Posterior vena cava (tissue), 2 donors: ENCODE measurements at places on chromosomes 5 and 9. TPM values are rescaled to one million over a fixed set of nuclear protein-coding genes. Genes with fewer than 3 reads are reported as not detected.
A peak's percentile ranks its signal among the peaks of the same experiment; 100 is the strongest.

GRCh38 chr5:169856571-169856970 is 123.7 kb downstream of the INSYN2B start:
- no peak for DNase-seq

DNA sequence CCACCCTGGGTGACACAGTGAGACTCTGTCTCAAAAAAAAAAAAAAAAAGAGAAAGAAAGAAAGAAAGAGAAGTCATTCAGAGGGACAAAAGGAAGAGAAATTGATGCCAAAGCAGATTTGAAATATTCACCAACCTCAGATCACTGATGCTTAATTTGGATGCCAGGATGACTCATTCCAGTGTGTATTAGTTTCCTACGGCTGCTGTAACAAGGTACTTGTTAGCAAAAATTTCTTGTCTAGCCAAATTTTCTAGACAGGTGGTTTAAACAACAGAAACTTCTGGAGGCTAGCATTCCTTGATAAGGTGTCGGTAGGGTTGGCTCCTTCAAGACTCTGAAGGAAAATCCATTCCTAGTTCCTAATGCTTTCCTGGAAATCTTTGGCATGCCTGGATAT is 42.1 kb downstream of the POU4F3 start:
- no peak for DNase-seq

DNA sequence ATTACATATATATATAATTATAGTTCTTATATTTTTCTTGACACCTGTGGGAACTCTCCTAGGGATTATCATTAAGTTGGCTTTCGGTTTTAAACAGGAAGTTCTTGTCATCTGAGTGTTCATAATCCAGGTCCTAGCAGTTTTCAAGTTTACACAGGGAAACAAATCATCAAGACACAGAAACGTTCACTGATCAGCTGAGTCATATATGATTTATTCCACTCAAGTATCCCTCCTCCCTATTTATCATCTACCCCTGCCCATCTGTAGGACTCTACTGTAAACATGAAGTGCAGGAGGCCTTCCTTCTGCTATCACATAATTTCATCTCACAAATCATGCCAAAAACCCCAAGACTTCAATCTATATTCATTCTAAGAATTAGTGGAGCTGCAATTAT is 6.3 kb downstream of the SLC25A51 start:
- no peak for DNase-seq

GRCh38 chr9:105890046-105890822 is 195.9 kb downstream of the TMEM38B start:
- no peak for DNase-seq

GRCh38 chr9:36823466-36823865 is 210.6 kb downstream of the PAX5 start:
- no peak for DNase-seq

DNA sequence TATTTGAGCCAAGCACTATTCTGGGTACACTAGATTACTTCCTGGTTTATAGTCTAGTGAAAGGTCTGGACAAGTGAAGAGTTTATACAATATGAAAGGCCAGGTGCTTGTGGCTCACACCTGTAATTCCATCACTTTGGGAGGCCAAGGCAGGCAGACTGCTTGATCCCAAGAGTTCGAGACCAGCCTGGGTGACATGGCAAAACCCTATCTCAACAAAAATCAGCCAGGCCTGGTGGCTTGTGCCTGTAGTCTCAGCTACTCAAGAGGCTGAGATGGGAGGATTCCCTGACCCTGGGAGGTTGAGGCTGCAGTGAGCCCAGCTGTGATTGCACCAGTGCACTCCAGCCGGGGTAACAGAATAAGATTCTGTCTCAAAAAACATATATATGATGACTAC is 9.5 kb upstream of the TXNDC15 start:
- DNase-seq: no peak

DNA sequence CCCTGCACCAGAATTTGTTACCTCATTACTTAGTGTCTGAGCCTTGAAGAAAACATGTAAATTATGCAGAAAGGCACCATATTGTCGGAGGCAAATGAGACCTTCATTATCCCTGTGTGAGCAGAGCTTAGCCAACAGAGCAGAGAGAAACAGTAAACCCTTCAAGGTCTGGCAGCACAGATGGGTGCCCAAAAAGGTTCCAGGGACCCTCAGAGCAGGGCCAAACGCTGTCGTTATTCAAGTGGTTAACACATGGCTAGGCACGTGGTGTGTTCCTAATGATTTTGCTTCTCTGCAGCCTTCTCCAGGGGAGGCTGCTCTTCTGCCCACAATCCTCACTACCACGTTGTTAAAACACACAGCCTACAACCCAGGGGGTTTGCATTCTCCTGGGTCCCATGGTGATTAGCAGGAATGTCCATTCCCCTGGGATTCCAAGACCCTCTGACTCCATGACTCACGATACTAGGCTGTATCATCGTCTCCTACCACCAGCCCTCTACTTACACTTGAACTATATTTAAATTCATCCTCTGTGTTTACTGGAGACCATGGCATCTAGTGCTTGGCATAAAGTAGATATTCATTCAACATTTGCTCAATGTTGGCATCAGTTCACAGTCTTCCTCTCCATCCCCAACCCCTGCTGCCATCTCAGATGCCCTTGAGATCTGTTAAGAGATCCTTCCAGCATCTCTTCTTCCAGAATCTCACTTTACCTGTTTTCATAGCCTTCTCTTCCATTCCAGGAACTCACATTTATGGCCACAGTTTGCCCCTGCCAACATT is 174.5 kb upstream of the RAD23B start:
- DNase-seq: no peak

DNA sequence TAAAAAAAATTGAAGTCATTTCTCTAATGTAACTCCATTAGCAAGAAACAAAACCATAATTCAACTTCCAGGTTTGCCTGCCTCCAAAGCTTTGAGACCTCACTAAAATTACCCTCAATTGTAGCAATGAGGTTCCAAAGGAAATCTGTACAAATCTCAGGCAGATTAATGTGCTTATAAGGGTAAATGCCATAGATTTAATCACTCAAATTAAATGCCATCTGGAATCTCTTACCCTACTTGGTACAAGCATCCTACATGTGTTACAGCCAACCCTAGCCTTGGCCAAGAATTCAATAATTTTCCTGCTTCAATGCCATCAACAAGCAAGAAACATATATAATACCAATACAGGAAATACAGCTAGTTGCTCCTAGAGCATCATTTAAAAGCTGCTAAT is 452.8 kb downstream of the RAB3C start:
- DNase-seq: no peak

GRCh38 chr9:37971108-37971459 is 67.2 kb upstream of the SLC25A51 start:
- peak; percentile 29 for DNase-seq

GRCh38 chr5:96254980-96255691 is 177.9 kb downstream of the PCSK1 start:
- no peak for DNase-seq

- no peak for DNase-seq
Observed at GRCh38 chr5:59715228-59715627, 178.3 kb downstream of the PDE4D start.

DNA sequence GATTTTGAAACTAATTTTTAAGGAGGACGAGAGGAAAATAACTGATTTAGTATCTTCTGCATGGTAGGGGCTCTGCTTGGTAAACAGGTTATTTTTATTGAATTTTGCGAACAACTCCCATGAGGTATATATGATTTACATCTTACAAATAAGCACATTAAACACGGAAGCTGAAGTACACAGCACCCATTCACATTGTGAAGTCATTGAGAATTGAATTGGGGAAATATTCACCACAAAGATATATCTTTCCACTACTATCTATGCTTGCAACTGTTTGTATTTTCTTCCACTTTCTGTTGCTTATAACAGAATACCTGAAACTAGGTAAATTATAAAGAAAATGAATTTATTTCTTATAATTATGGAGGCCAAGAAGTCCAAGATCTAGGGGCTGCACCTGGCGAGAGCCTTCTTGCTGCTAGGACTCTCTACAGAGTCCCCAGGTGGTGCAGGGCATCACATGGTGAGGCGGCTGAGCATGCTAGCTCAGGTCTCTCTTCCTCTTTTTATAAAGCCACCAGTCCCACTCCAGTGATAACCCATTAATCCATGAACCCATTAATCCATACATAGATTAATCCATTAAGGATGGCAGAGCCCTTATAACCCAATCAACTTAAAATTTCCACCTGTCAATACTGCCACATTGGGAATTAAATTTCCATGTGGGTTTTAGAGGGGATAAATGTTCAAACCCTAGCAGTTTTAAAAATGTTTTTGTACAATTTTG is 79.0 kb upstream of the ZNF608 start:
- DNase-seq: no peak

GRCh38 chr5:127695346-127695745 is 7.8 kb upstream of the CCDC192 start:
- DNase-seq: no peak

GRCh38 chr5:149125386-149125891 is 15.9 kb upstream of the ABLIM3 start:
- DNase-seq: no peak

DNA sequence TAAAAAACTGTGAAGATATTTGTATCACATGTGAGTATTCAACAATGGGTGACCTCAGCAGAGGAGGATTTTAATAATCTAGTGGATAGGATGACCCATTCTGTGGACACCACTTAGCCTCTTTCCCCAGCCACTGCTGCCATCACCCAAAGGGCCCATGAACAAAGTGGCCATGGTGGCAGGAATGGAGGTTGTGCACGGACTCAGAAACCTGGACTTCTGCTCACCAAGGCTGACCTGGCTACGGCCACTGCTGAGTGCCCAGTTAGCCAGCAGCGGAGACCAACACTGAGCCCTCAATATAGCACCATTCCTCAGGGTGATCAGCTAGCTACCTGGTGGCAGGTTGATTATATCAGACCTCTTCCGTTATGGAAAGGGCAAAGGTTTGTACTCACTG is 1410.4 kb upstream of the CDH9 start:
- no peak for DNase-seq

GRCh38 chr9:6910032-6910431 is 152.3 kb downstream of the KDM4C start:
- DNase-seq: no peak

- DNase-seq: peak; percentile 68
Observed at GRCh38 chr5:132204371-132205135, 23.1 kb downstream of the P4HA2 start.

- DNase-seq: no peak
Observed at GRCh38 chr5:8813180-8813579, 732.7 kb downstream of the SEMA5A start.

- DNase-seq: no peak
Observed at GRCh38 chr5:14851597-14851996, 20.0 kb downstream of the ANKH start.

The LCN9 gene
- not detected for total RNA-seq

The RASEF gene
- 0.37 TPM for total RNA-seq

The INSYN2B gene
- 0.19 TPM for total RNA-seq

The KCNV2 gene
- not detected for total RNA-seq

The SYK gene
- 19.5 TPM for total RNA-seq
